Sciatic nerve (tissue), 2 donors: ENCODE measurements at places on chromosomes 16 and 17.

DNA sequence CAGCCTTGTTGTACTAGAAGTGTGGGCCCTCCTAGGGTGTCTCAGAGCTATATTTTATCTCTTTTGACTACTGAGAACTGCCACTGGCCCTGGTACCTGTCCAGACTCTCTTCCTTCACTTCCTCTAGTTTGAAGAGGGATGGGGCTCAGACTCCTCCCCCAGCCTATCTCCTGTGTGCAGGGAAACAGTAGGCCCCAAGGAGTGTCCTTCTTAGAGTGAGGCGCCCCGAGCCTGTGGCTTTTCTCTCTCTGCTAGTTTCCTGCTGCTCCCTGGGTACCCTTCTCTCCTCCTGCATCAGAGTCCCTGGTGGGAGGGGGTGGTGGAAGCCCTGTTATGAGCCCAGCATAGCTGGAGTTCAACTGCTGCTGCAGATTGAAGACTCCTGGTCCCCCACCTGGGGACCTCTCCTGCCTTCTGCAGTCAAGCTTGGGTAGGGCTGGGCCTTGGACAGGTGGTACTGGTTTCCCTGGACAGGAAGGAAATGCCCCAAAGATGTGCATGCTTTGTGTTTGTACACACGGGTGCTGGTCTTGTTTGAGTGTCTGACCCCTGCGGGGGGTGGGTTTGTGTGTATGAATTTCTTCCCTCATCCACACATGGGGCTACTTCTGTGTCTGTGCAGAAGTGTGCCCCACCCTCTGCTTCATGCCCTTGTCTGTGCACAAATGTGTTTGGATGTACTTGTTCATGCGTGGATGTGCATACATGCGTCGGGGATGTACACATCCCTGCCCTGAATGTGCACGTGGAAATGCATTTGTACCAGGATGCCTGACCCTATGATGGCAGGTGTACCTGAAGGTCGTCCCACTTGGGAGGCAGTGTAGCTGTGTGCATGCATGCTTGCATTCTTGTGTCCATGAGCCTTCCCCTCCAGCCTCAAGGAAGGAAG, 6.9 kb downstream of the RARA start:
- no peak for DNase-seq

GRCh38 chr17:43338886-43339516, 59.8 kb upstream of the ARL4D start:
- peak; percentile 81 for DNase-seq

DNA sequence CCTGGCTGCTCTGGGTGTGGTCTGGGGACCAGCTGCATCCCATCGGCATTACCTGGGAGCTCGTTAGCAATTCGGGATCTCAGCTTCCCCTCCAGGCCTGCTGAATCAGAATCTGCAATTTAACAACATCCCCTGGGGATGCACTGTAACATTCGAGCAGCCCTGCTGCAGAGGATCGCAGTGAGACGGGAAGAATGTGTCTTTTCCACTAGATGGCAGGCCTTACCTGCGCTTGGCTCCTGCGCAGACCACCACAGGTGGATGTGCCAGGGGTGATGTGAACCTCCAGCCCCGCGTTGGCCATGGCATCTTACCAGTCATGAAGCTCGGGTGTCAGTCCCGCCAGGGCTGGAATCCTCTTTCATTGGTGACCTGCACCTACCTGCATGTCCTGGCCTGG, 209.9 kb downstream of the PRKCB start:
- no peak for DNase-seq

- DNase-seq, result peak; percentile 12
These were observed 74.7 kb upstream of the NKD1 start for GRCh38 chr16:50473356-50473945.

DNA sequence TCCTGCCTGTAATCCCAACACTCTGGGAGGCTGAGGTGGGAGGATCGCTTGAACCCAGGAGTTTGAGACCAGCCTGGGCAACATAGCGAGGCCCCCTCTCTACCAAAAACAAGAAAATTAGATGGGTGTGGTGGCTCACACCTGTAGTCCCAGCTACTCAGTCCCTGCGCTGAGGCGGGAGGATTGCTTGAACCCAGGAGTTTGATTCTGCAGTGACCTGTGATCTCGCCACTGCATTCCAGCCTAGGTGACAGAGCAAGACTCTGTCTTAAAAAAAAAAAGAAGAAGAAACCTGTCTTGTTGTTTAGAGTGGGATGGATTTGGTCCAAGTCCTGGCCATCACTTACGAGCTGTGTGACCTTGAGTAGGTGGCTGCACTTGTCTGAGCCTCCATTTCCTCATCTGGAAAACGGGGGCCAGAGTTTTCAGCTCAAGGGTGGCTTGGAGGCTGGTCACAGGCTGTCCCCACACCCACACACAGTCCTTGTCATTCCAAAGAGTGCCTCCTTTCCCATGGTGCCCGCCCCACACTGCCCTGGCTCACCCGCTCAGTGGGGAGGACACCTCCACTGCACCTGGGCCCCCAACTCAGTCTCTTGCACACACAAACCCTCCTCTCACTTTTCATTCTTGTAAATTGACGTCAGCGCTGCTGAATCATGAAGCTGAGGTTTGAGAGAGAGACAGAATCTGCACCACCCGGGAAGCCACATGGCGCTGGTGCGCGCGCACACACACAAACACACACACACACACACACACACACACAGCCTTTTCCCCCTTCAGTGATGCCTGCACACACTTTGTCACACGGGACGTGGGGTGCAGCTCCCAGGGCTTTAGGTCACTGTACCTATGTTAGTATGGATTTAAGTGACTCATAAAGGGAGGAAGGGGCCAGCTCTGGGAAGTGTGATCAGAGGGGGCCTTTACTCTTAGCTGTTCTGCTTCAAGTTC, 4.2 kb downstream of the SOCS1 start:
- no peak for DNase-seq

DNA sequence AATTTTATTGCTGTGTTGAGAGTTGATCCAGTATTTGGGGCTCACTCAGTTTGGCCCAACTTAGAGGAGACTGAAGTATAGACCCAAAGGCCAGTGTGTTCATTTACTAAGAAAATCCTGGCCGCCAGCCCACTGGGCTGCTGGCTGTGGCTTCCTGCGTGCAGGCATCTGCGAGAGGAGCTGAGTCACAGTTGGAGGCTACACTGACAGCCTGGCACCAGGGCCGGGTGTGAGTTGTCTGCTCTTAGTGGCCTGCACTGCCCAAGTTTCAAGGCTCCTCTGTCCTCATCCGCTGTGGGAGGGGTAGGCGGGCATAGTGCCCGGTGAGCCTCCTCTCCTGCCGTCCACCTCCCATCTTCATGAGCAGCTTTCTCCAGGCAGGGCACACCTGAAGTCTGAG, 54.2 kb downstream of the PLD6 start:
- peak; percentile 85 for DNase-seq

DNA sequence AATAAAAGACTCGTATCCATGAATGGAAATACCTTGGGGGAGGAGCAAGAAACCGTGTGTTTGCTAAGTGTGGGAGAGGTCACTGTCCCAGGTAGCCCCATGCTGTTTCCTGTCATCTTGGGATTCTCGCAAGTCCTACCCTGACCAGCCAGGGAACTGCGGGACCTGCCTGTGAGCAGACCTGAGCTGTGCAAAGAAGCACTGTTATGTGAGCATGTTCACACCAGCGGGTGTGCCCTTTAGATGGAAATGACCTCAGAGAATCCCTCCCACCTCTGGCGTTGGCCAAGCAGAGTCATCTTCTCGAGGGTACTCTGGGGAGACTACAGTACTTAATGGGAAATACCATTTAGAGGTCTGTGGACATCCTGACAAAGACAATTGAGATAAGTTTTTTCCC, 127.0 kb upstream of the MON1B start:
- DNase-seq, result no peak
